ENCODE measurements at places on chromosomes 7 and 10.

- DNase-seq: no peak
These were observed 5.6 kb upstream of the WASL start for GRCh38 chr7:123754271-123754871.

DNA sequence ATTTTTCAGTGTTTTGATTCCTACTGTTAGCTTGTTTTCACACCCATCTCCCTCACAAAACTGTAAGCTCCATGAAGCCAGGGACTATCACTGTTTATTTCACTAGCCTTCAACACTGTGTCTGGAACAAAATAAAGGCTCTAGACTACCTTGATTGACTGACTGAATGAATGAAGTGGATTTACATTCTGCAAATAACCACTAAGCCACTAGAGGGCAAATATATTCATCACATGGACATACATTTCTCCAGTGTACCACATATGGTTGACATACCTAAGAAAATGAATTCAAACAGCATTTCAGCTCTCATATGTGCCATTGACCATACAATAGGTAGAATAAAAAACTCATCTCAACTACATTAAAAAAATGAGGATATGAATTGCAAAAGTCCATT, 185.9 kb downstream of the RAB11FIP2 start:
- no peak for DNase-seq

DNA sequence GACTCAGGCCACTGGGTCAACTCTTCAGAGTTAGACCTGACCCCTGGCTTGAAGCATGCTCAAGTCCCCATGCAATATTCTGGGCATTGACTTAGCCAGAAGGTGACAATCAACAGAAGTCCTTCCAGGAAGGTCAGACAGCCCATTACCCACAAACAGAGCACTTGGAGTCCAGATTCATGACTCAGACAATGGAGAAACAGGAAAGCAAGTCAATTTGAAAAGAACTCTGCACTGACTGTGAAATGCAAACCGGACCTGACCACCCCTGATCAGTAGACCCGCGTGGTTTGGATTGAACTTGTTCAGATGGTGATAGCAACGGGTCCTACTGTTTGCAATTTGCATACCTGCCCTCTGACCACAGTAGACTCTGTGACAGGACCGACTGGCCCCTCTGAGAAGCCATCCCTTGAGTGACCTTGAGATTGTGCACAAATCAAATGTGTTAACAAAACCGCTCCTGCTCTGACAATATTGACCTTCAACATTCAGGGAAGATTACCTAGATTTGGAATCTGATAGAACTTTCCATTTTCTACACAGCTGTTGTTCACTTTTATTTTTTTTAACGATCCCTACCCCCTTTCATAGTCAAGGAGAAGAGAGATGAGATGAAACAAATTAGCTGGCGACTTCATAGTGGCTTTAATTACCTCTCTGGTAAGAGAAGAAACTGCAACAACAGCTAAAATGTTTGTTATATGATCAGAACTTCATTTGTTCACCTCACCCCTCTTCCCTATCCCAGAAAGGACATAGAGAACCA, 138.7 kb downstream of the NRP1 start:
- no peak for DNase-seq

GRCh38 chr7:157584420-157584819, 247.6 kb downstream of the DNAJB6 start:
- DNase-seq: peak; percentile 31

DNA sequence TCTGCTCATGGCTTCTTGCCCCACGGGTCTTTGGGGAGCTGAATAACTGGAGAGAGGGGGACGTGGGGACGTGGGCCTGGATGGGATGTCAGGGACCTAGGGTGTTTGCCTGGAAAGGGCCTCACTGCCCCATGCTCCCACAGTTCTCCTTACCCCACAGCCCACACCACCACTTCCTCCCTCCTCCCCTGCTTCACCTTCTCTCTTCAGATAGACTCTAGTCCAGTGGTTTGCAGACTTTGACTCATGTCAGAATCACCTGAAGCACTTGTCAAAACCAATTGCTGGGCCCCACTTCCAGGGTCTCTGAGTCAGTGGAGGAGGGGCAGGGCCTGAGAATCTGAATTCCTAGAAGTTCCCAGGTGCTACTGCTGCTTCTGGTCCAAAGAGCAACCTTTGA, 327.4 kb downstream of the RPS24 start:
- DNase-seq: no peak

- no peak for DNase-seq
These were observed 648.8 kb downstream of the ARL4A start for GRCh38 chr7:13336227-13336626.

GRCh38 chr7:104985259-104985617, 28.8 kb upstream of the KMT2E start:
- DNase-seq: no peak

GRCh38 chr7:17939211-17939605, 1.1 kb downstream of the SNX13 start:
- DNase-seq: no peak

GRCh38 chr7:35738889-35739288, 44.0 kb upstream of the HERPUD2 start:
- DNase-seq: no peak

GRCh38 chr10:77716458-77717317, 79.1 kb upstream of the KCNMA1 start:
- DNase-seq: no peak

DNA sequence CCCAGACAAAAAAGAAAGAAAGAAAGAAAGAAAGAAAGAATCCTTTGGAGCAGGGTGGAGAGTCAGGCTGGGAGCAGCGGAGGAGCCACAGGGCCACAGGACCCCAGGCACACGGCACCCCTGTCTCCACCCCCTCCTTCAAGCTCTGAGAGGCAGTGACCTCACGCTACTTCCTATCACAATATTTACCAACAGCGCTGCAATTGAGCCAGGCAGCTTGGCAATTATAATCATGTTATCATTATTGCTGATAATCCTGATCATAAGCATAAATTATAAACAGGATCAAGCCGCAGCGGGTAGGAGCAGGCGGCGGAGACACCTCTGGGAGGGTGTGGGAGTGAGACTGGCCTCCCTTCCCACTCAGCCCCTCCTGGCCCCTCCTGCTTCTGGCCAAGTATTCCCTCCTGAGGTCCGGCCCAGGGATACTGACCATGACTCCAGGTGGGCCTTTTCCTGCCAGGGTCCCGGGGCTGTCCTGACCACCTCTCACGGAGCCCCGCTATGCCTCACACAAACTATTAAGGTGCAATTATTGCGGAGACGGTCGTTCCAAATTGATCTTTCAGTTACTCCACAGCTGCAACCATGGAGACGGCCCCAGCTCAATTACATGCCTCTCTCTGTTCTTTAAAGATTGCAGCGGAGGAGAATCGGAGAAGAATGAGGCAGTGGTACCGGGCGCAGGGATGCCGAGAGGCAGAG, 10.0 kb upstream of the GTF2IRD1 start:
- no peak for DNase-seq

GRCh38 chr7:143381427-143382125, 431 bp downstream of the ZYX start:
- peak; percentile 32 for DNase-seq

GRCh38 chr10:56605051-56605450, 244.0 kb upstream of the ZWINT start:
- DNase-seq: no peak

GRCh38 chr10:43193496-43194080, 55.3 kb downstream of the CSGALNACT2 start:
- no peak for DNase-seq

GRCh38 chr7:8594115-8594514, 160.7 kb downstream of the NXPH1 start:
- no peak for DNase-seq

- DNase-seq: no peak
These were observed 232.6 kb upstream of the HABP2 start for GRCh38 chr10:113320211-113320610.

DNA sequence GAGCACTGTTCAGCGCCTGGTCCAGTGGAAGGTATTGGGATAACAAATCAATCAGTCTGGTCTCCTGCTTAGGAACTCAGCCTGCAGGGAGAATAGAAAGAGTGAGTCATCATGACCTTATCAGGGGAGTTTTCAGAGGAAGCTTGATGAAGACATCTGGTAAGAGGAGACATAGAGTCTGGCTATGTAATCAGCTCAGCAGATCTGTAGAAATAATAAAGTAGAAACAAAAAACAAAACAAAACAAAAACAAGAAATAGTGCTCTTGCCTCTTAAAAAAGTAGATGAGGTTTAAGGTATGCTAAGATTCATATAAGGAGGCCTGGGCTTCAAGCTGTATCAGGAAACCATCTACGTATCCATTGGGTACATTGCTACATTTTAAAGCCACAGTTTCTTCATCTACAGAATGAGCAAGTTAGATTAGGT, 14.4 kb downstream of the TAS2R41 start:
- no peak for DNase-seq

Measured in activated CD4-positive, alpha-beta T cell treated with anti-CD3 and anti-CD28 coated beads for 48 hours (primary cell).